ENCODE measurements at places on chromosomes 2 and 18.

DNA sequence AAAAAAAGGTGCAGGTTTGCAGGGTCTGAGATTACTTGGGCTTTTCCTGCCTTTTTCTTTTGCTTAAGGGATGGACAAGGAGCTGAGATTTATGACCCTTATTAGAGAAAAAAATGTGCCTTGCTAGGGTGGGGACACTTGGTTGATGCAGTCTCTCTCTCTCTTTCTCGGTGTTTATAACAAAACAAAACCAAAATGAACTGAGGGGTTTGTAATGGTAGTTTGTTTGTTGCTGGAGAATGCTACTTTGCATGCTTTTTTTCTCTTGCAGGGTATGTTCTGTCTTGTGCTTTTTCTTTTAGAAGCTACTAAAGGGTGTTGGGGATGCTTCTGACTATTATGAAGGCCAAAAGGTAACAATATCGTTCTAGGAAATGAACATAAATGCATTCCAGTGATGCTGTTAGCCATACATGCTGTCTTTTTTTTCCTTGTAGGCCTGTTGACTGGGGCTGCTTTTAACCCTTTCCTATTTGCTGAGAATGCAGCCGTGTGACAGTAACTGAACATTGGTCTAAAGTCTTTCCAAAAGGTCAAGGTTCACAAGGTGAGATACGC, 435 bp downstream of the ZNF532 start:
- no peak for DNase-seq

DNA sequence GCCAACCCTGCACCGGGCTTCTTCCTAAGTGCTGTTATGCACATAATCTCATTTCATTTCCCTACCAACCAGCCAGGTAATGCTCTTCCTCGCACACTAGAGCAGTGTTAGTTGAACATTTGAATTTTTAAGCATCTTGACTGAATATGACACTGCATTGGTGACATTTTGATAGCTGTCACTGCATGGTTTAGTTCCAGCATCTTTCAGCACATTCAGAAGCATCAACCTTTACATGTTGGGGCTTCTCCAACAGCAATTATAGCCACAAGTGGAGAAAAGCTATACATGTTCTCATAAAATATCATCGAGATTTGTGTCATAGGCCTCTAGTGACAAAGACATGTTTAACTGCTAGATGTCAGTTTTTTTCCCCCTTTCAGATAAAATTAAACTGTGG, 230.1 kb upstream of the FOSL2 start:
- no peak for DNase-seq

- DNase-seq: no peak
Observed at GRCh38 chr18:68417826-68418225, 297.1 kb downstream of the TMX3 start.

DNA sequence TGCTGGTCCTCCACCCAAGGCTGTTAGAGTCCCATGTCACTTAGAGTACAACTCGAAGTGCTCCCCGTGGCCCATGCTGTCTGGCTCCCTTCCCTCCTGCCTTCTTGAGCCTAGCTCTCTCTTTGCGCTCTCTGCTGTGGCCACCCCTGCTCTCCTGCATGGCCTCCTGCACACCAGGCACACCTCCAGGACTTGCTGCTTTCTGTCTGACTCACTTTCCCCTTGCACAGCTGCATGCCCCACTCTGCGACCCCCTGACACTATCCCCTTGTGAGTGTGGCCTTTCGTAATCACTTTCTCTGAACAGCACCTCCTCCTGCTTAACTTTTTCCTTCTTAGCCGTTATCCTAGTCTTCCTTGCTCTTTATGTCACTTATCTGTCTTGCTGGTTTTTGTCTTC, 343.6 kb downstream of the TGIF1 start:
- DNase-seq: no peak

GRCh38 chr18:39751161-39751560, 2185.6 kb upstream of the CELF4 start:
- DNase-seq: no peak

DNA sequence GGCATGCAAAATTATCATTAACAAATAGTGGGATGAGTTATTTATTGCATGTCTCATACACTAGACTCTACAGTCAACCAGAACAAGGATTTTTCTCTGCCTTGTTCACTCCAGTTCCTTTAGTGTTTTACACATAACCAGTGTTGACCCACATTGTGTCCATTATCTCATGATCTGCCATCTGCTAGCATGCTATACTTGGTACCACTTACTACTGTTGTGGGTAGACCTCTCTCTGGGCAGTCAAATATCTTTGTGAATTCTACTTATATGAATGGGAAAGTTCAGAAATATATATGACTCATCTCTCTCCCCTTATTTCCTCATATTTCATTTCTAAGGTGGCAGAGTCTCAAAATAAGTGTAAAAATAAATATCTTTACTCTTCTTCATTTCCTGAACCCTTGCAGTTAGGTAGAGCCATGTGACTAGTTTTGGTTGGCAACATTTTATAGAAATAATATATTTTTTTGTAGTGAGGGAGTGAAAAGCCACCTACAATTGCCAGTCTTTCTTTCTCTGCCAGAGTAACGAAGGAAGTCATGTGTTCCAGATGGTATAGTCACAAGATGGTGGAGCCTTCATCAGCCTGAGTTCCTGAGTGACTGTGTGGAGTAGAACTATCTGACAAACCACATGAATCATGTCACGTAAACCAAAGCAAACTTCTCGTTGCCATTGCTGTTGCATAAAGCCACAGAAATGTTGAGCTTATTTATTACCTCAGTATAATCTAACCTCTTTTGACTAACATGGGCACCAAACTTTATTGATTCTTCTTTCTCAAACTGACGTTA, 704.0 kb downstream of the RNF144A start:
- DNase-seq: no peak

All from activated T-cell treated with anti-CD3 and anti-CD28 coated beads, Interleukin-2, amount 50 U/mL, for 72 hours (primary cell).